Type B pancreatic cell (in vitro differentiated cells): ENCODE measurements at places on chromosomes 3 and 15. TPM values are rescaled to one million over a fixed set of nuclear protein-coding genes. Genes with fewer than 3 reads are reported as not detected.

TTC23 gene
- total RNA-seq = 18.8 and 26.4 TPM in 2 replicates

ARHGEF3 gene
- 20.9 and 32.6 TPM in 2 replicates for total RNA-seq

GRCh38 chr15:83477172-83477807, 30.1 kb downstream of the SH3GL3 start:
- DNase-seq = no peak

DNA sequence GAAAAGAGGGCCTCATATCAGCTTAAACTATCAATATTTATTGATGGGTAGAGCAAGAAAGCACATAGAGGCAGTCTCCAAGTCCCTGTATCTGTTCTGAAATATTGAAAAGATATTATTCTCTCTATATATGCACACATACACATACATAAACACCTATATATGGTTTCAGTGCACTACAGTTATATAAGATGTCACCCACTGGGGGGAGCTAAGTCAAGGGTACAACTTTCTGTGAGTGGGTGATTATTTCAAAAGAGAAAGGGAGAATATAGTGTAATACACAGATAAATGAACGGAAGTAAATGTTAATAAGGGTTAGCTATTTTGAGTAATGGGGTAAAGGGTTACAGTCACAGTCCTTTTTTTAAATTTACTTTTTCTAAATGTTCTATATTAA, 8.8 kb downstream of the SNTN start:
- DNase-seq = no peak

GRCh38 chr3:54270816-54271526, 148.6 kb downstream of the CACNA2D3 start:
- DNase-seq = no peak

AGBL1 gene
- total RNA-seq = 0.07 TPM in 1 of 2 replicates, not detected in the other

DNA sequence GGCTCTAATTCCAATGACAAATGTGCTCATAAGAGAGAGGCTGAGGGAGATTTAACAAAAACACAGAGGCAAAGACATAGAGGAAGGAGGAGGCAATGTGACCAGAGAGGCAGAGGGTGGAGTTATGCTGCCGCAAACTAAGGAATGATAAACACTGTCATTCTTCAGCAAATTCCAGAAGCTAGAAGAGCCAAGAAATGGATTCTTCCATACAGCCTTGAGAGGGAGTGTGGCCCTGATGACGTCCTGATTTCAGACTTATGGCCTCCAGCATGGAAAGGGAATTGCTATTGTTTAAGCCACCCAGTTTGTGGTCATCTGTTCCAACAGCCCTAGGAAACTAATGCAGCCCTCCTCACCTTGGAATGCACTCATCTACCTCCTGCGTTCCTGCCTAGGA, 30.5 kb downstream of the CD47 start:
- DNase-seq = no peak

PLIN1 gene
- 0.55 and 0.58 TPM in 2 replicates for total RNA-seq

DNA sequence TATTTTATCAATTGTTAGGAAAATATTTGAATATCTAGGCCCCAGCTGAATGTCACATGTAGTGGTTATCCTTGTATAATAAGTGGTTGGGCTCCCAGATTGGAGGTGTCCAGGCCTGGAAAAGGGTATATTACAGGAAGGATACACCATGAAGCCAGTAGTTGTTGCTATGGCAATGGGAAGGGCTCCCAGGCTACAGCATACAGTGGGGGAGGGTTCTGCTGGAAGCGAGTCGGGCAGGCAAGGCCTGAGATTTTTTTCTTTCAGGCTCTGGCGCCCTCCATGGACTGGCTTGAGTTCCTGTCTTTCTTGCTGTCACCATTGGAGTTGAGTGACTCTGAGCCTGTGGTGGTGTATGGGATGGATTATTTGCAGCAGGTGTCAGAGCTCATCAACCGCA, 8.9 kb downstream of the ECE2 start:
- DNase-seq = no peak

TF gene
- 2.3 and 18.8 TPM in 2 replicates for total RNA-seq

GRCh38 chr15:89070197-89071124, 17.8 kb upstream of the ABHD2 start:
- no peak for DNase-seq

- DNase-seq = no peak
Measured at GRCh38 chr3:108183971-108184370, 38.3 kb downstream of the IFT57 start.

- DNase-seq = no peak
Measured at GRCh38 chr3:159896543-159896942, 92.1 kb upstream of the IL12A start.

CPLX3 gene
- not detected in 2 replicates for total RNA-seq

GRCh38 chr3:114800272-114801031, 346.6 kb downstream of the ZBTB20 start:
- DNase-seq = no peak

GRCh38 chr3:84962415-84962814, 3.6 kb downstream of the CADM2 start:
- no peak for DNase-seq

DNA sequence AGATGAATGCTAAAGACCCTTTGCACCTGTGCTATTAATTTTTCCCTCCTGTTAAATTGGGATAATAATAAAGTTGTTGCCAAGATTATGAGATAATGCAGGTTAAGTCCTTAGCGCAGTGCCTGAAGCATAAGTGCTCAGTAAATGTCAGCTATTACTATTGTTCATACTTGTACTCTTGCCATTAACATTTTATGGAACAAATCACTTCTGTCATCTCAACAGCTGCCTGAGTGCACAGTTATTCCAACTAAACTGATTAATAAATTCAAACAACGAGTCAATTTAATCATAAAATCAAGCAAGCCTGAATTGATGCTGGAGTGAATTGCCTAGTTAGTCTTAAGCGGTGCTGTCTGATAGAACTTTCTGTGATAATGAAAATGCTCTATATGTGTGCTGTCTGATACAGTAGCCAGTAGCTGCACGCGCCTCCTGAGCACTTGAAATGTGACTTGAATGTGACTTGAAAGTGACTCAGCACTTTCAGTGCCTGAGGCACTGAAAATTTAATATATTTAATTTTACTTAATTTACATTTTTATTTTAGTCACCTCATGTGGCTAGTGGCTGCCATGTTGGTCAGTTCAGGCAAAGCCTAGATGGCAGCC, 198.7 kb upstream of the PFN2 start:
- no peak for DNase-seq

- no peak for DNase-seq
Measured at GRCh38 chr3:67401921-67402320, 252.5 kb downstream of the SUCLG2 start.

ANKRD34C gene
- total RNA-seq = not detected in 2 replicates

MESP1 gene
- 2.1 and 2.2 TPM in 2 replicates for total RNA-seq

- no peak for DNase-seq
Measured at GRCh38 chr15:75640483-75641178, 607 bp upstream of the IMP3 start.

DNA sequence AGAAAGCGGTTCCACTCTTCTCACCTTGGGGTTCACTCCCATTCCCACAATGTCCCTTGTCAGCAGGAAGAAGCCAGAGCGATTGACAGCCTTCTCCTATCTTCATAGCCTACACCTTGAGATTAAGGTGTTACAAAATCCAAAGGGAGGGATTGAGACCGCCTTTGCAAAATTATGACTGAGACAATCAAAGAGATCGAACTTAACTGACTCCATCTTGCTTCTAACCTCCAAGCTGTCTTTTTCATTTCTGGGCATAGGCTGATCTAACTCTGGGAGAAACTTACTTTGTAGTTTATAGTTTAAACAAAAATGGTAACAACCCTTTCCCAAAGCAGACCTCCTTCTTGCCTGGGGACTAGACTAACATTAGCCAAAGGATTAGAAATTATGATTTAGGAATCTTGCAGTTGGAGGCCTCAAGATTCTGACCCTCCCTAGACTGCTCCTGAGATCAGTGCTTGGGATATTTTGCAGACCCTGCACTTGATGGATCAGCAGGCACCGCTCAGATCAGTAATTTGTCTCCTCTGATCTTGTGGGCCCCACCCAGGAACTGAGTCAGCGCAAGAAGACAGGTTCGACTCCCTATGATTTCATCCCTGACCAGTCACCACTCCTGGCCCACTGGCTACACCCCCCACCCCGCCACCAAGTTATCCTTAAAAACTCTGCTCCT, 40.0 kb downstream of the PAQR5 start:
- no peak for DNase-seq

DNA sequence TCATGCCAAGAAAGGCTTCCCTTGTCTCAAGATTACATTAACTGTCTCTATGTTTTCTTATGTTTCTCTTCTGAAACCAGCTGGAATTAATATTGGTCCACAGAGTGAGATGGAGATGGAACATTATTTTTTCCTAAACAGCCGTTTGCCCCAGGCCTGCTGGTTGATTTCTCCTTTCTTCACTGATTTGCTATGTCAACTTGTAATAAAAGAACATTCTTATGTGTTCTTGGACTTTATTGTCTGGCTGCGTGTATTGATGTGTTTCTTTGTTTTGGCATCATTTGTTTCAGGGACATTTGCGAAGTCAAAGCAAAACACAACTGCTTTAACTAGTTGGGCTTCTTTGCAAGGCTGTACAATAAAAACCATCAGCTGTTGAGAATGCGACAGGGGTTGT, 168.5 kb downstream of the FAM43A start:
- no peak for DNase-seq

DNA sequence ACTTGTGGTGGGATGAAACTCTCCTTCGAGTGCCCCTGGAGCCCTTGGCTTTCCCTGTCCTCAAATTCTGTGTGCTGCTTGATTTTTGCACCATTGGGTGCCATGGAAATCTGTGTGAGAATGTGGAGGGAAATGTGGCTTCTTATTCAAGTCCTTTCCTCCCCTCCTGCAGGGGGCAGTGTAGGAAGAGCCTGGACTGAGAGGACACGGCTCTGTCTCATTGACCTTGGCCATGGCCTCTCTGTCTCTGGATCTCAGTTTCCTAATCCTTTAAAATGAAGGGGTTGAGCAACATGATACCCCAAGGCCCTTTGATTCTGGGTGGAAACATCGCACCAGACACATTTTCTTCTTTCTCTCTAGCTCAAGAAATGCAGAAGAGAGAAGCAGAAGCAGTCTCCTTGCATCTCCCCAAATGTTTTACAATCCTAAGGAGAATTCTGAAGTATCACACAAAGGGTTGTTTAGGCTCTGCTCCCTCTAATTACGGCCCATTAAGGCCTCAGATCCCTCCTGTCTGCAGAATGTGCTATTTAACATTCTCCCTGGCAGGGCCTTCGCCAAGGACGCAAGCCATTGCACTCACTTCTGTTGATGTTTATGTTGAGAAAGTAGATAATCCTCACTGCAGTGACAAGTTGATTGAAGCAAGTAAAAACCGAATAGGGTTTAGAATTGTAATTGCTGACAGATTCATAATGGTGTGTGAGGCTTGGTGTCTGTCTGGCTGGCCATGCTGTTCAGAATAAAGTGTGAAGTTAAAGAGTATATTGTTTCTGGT, 169.1 kb downstream of the TPRG1 start:
- no peak for DNase-seq

DNA sequence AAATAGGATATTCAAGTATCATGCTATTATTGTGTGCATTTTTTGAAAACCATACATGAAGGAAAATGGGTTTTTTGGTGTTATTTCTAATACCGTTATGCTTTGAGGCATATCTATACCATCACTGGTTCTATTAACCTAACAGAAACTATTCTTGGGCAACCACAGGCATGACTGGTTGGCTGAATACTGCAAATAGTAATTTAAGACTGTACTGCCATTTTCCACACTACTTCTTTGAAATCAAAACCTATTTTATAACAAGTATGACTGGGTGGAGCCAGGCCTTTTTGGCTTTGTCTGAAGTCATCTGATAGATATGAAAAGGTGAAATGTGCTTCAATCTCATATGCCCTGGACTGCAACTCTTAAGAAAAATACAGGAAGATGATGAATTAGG, 115.1 kb downstream of the ULK4 start:
- no peak for DNase-seq

GRCh38 chr15:99322643-99323405, 71.5 kb downstream of the LRRC28 start:
- DNase-seq = no peak

KCNAB1 gene
- 4.0 and 6.1 TPM in 2 replicates for total RNA-seq

DNA sequence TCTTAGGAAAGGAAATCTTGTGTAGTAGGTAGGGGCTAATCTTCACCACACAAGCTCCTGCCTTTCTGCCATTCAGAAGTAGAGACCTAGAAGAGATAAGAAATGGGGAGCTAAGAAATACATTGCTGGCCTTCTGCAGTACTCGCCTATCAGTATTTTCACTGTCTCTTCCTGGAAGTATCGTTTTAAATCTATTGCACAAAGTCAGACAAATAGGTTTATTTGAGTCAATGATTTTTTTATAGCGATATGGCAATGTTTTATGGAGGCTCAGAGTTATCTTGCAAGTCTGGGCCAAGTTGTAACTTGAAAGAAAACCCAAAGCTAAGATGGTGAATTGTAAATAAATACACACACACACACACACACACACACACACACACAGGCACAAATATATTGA, 103.8 kb downstream of the PTPRG start:
- no peak for DNase-seq

DNA sequence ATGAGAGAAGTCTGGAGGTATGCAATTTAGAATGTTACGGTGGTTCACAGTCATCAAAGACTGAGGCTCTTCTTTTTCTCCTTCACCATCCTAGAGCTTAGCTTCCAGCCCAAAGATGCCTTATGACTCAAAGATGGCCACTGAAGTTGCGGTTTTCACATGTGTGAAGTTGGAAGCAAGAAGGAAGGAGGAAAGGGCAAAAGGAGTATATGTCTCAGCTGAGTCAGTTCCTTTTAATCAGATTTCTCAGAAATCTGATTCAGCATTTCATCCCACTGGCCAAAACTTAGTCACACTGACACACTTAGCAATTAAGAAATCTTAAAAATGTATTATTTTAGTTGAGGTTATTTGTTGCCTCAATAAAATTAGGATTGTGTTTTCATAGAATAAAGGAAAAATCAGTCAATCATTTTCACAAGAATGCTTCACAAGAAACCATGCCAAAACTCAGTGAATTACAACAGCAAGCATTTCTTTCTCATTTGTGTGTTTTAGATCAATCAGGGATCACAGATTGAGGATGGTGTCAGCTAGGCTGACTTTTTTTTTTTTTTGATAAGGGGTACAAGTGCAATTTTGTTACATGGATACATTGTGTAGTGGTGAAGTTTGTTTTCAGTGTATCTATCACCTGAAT, 211.1 kb upstream of the GADL1 start:
- DNase-seq = no peak

DNA sequence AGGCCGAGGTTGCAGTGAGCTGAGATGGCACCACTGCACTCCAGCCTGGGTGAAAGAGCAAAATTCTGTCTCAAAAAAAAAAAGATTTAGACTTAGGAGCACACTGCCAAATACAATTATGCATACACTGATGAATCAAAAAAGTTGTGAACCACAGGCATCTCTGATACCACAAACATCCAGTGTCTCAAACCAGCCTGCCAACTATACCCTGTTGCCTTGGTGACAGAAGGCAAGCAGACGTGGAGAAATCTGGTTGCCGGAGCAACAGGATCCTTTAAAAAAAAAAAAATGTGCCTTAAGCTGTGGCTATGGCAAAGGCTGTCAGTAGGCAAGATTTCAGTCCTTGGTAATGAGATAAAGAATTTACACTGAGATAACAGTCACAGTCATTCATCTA, 202.3 kb downstream of the NEK10 start:
- DNase-seq = no peak

GRCh38 chr15:51266656-51267050, 71.7 kb downstream of the CYP19A1 start:
- no peak for DNase-seq

GRCh38 chr3:102510663-102511062, 75.8 kb downstream of the ZPLD1 start:
- no peak for DNase-seq

FGD5 gene
- total RNA-seq = 1.6 and 15.3 TPM in 2 replicates

EPHB1 gene
- 1.8 and 9.1 TPM in 2 replicates for total RNA-seq

IL16 gene
- total RNA-seq = 0.14 TPM in 1 of 2 replicates, not detected in the other
